ENCODE measurements at places on chromosomes 12 and 14. TPM values are rescaled to one million over a fixed set of nuclear protein-coding genes. Genes with fewer than 3 reads are reported as not detected.

DNA sequence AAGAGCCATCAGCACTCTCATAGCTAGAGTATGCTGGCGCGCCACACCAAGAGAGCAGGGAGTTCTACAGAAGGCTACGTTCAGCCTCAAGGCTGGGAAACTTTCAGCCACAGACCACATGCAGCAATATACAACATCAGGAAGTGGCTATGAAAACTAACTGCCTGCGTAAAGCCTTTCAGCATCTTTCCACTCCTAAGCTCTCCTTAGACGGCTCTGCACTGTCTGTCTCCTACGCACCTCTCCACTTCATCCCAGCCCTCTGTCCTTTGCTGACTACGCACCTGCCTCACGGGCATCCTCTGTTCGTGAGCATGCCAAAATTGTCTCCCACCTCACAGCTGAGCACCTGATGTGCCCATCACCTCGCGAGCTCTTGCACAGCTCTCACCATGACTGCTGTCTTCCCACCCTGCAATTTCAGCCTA is 9.7 kb downstream of the MPHOSPH9 start:
- peak; percentile 23 for DNase-seq
- H3K36me3 ChIP-seq, result peaks cover 12% of the 10 kb centered on the region
- H3K27me3 ChIP-seq, result no peaks in the 10 kb centered on the region
- H3K27ac ChIP-seq, result no peak overlapping the region

DNA sequence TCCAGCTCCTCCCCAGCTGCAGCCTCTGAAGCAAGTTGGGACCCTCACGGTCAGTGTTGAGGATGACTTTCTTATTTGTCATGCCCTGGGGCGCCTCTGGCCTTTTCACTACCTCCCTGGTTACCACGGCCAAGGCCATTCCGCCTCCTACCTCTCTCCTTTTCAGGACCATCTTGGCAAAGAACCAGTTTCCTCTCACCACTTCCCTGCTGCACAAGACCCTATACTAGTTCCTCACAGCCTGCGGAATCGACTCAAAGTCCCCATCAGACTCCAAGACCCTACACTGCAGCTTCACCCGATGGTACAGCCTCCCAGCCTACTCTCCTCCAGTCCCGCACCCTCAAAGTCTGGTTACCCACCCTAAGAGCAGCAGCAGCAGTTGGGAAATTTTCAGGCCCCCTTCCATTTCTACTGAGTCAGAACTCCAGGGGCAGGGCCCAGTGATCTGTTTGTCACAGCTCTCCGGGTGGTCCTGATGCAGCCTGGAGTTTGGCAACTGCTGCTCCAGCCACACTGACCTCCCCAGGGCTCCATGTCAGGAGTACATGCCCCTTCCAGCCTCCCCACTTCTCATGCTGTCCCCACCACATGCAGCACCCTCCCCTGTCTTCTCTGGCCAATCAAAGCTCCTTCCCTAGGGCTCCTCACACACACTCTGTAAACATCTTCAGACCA is 5.4 kb downstream of the VWF start:
- H3K4me1 ChIP-seq, result no peaks in the 10 kb centered on the region
- no peaks in the 10 kb centered on the region for H3K27me3 ChIP-seq
- H3K27ac ChIP-seq, result no peak overlapping the region
- H3K4me3 ChIP-seq, result no peak overlapping the region
- H3K36me3 ChIP-seq, result no peaks in the 10 kb centered on the region

Gene RPGRIP1
- total RNA-seq, result not detected

- no peaks in the 10 kb centered on the region for H3K27me3 ChIP-seq
- H3K27ac ChIP-seq, result no peak overlapping the region
- H3K36me3 ChIP-seq, result no peaks in the 10 kb centered on the region
- no peak overlapping the region for H3K4me3 ChIP-seq
Observed at GRCh38 chr14:55771242-55771981, 191.4 kb downstream of the KTN1 start.

Gene KRT73
- not detected for total RNA-seq

Gene RPL10L
- total RNA-seq, result 15.1 TPM

DNA sequence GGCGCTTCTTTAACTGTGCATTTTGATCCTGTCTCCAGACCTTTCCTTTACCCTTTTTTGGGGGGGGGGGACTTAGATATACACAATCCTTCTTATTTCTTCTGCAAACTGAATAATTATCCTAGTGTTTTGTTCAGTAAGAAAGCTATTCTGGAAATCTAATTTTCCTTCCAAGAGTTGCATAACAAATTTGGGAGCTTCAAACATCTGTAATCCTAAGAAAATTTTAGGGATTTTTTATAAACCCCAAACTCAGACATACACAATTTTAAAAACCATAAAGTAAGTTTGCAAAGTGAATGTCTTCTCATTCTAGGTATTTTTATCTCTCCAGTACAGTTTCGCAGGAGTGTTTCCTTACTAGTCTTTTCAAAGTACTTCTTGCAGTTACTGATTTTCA is 182.7 kb upstream of the E2F7 start:
- H3K27ac ChIP-seq, result no peak overlapping the region
- H3K36me3 ChIP-seq, result no peaks in the 10 kb centered on the region
- no peaks in the 10 kb centered on the region for H3K4me1 ChIP-seq
- DNase-seq, result no peak

DNA sequence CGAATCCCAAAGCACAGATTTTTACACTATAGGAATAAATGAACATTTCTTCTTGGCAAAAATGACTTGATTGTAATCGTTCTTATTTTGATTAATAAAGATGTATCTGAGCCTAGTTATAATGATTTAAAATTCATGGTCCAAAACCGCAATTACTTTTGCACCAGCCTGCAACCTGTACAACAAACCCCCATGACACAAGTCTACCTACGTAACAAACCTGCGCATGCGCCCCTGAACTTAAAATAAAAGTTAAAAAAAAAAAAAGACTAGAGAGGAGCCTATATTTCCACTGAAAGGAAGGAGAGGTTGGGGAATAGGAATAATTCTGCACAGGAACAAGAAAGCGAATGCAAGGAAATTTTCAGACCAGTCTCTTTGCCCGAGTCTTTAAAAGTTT is 145.2 kb downstream of the SCARB1 start:
- H3K27me3 ChIP-seq, result no peaks in the 10 kb centered on the region
- no peak overlapping the region for H3K27ac ChIP-seq
- DNase-seq, result no peak
- H3K36me3 ChIP-seq, result no peaks in the 10 kb centered on the region
- peaks cover 14% of the 10 kb centered on the region for H3K4me1 ChIP-seq

Gene TBX3
- 7.4 TPM for total RNA-seq

Gene FLVCR2
- total RNA-seq, result 6.2 TPM

Gene GPRC5A
- total RNA-seq, result 7.0 TPM

All from transverse colon (tissue), 4 donors.